Karpas-422 (cell line): ENCODE measurements at places on chromosomes 3 and 15.
A peak's percentile ranks its signal among the peaks of the same experiment; 100 is the strongest.

DNA sequence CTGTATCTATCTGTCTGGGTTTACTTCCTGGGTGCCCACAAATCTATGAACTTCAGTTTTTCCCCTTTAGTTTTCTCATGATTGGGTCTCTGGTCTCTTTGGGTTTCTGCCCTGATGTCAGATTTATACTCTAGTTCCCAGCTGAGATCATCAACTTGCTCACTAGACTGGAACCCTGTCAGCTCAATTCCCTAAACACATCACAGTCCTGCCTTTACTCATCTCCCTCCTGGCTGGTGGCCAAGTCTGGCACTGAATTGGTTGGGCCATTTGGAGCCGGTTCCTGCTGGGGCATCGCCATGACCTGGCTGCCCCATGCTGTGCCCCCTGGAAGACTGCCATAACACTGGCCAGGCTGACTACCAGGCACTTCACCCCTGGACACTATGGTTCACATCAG is 345.3 kb downstream of the CHST2 start:
- peak; percentile 60 for DNase-seq

GRCh38 chr3:153138276-153139210 is 23.5 kb upstream of the RAP2B start:
- no peak for DNase-seq

DNA sequence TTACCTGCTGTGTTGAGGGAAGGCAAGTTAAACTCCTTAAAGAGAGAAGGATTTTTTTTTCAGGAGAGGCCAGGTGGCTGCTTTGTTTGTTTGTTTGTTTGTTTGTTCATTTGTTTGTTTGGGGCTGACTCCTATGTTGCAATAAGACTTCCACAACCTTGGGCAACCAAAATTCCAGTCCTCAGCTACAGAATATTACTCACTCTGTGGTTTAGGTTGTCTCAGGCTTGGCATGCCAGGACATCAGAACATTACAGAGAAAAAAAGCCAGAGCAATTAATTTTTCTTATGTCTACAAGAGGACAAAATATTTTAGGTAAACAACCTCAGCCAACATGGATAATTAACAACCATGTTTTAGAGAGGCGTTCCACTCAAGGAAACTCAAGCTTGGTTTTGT is 156.7 kb upstream of the ATP11B start:
- DNase-seq: no peak

DNA sequence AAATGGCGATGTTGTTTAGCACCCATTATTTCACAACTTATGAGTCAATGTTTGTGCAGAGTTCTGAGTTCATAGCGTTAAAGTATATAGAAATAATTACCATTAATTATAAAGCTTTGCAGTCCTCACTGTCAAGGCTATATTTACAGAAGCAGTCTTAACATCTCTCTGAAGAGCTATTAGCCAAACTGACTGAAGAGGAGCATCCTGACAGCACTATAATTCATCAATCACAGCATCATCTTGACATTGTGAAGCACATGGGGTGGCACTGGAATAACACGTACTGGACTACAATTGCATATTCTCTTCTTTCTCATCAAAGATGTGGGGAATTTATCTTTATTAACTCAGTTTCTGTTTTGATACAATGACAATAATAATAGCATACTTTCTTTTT is 260.6 kb upstream of the MME start:
- DNase-seq: no peak

GRCh38 chr3:64209866-64210621 is 15.2 kb downstream of the PRICKLE2 start:
- DNase-seq: no peak

GRCh38 chr3:128486681-128487537 is 6.1 kb downstream of the GATA2 start:
- no peak for DNase-seq
